Naive thymus-derived CD8-positive, alpha-beta T cell (primary cell): ENCODE measurements at places on chromosomes 5 and 9.

- DNase-seq, result no peak
Measured at GRCh38 chr9:68551191-68551590, 10.5 kb upstream of the TMEM252 start.

DNA sequence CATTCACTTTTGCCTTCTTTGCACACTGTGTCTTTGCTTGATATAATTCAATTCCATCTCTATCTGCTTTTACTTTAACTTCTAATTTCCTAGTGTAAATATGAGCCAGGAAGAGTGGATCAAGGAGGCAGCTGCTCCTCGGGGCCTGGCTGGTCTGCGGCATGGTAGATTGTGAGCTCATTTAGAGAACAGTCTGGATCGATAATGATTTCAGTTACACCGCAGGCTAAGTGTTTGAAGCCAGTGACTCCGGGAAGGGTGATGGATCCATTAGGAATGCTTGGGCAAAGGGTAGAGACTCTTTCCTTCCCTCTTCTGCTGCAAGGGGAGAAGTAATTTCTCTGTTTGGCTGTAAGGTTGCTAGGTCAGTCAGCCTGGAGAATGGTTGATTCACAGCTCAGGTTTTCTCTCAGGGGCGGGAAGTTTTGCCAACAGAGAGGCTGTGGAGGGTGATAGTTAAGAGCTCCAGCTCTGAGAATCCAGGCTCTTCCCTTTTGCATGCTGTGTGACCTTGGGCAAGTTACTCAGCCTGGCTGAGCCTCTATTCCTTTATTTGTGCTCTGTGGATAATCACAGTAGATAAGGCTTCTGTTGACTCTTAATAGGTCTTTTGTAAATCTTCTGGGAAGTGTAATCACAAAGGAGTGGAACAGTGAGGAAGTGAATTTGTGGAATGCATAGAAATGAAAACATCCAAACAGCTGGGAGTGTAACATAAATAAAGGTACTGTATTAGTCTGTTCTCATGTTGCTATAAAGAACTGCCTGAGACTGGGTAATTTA lies 99.1 kb downstream of the PTTG1 start:
- no peak for DNase-seq

- no peak for DNase-seq
Measured at GRCh38 chr9:81693671-81694378, 4.5 kb upstream of the TLE1 start.

- peak; percentile 27 for DNase-seq
Measured at GRCh38 chr9:36486329-36486932, 86.3 kb upstream of the MELK start.

DNA sequence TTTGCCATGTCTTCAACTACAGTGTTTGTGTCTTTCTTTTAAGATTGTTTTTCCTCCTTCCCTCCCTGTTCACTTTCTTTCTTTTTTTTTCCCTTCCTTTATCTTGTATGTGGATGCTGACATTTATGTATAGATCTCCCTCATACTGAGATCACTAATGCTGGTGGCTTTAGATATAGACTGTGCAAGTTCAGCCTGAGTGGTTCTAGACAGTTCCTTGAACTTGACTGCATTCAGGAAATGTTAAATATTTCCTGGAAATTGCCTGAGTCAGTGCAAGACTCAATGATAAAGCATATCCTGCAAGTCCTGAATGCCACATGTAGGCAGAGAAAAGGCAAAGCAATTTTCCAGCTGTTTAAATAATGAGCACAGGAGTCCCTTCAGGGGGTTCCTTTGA lies 182.5 kb upstream of the NR3C1 start:
- DNase-seq, result no peak

GRCh38 chr5:9148242-9148641 lies 397.6 kb downstream of the SEMA5A start:
- DNase-seq, result no peak

GRCh38 chr5:124746916-124747790 lies 714 bp upstream of the ZNF608 start:
- no peak for DNase-seq

GRCh38 chr5:322281-322941 lies 897 bp downstream of the AHRR start:
- no peak for DNase-seq

GRCh38 chr5:19369048-19369447 lies 619.0 kb downstream of the CDH18 start:
- DNase-seq, result no peak

DNA sequence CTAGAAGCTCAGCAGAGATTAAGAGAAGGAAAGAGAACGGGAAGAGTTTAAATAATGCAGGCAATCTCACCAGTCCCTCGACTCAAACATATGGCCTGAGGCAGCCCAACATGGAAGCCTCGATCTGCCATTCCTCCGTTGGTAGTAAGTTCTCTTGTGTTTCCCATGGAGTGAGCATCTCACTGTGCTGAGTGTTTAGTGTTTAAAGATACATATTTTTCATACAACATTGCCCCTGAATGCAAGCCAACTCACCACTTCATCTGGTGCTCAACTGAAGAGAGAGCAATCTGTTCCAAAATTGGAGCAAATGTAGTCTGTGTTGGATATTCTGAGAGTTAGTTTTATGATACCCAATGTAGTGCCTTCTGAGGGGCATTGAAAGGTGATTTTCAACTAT lies 171.5 kb upstream of the ATP10B start:
- no peak for DNase-seq

DNA sequence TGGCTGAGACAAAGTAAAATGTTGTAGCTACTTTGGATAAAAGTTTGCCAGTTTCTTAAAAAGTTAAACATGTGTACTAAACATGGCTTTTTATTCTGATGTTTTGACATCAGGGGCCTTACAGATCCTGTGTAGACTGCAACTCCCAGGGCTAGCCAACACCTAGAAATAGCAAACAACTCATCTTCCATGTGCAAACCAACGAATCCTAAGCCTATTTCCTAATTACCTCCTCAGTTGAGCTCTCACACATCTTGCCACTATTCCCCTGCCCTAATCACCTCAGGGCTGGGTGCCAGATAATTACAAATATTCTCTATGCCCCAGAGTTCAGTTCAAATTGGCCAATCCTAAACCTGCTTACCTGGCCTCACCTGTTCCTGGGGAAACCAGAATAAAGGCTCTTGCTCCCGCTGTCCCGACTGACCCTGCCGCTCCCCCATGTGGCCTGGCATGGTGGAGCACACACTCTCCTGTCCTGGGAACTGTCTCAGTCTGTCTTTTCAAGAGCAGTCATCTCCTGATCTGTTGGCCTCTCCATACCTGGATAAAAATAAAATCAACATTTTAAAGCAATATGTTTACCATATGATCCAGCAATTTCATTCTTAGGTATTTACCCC lies 37.1 kb upstream of the FAM169A start:
- no peak for DNase-seq

- no peak for DNase-seq
Measured at GRCh38 chr5:45800331-45800730, 104.2 kb upstream of the HCN1 start.
